ENCODE measurements at places on chromosomes 16 and 17.

- no peak for DNase-seq
These were observed 1082.1 kb upstream of the RBFOX1 start for GRCh38 chr16:6250511-6250910.

DNA sequence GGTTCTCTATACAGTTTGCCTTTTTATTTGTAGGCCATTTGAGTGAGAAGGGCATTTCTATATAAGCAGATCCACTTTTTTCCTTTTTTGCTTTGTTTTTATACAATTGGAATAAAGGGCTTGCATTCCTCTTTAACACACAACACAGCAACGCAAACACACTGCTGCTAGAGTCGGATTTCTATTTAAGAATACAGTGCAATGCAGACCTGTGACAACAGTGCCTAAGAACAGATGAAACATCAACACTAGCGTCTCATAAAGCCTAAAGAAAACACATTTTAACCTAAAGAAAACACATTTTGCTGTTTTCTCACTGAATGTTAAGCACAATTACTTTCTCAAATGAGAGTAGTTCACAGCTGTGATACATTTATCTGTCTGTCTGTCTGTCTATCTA is 1141.1 kb downstream of the CDH11 start:
- DNase-seq: no peak

DNA sequence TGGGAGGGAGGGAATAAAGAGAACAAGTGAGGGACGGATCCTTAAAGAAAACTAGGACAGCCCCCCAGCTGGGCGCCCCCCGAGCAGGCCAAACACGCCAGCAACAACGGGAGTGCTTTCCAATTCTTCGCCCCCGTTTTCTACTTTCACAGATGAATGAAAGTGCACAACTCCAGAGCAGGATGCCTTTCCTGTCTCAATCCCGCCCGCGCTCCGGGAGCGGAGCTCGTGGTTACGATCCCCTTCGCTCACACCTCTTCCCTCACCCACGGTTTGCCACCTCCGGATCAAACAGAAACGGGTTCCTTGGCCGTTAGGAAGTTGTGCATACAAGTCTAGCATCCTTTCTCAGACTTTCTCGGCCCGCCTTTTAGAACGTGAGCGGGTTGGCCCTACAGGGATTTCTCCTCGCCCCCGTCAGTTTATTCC is 680 bp downstream of the SKA2 start:
- no peak for DNase-seq

- no peak for DNase-seq
These were observed 12.3 kb upstream of the CDRT4 start for GRCh38 chr17:15479703-15480102.

GRCh38 chr17:67055041-67055443 is 10.7 kb downstream of the CACNG1 start:
- DNase-seq: no peak

- DNase-seq: no peak
These were observed 43.0 kb upstream of the ZNF750 start for GRCh38 chr17:82882715-82883418.

DNA sequence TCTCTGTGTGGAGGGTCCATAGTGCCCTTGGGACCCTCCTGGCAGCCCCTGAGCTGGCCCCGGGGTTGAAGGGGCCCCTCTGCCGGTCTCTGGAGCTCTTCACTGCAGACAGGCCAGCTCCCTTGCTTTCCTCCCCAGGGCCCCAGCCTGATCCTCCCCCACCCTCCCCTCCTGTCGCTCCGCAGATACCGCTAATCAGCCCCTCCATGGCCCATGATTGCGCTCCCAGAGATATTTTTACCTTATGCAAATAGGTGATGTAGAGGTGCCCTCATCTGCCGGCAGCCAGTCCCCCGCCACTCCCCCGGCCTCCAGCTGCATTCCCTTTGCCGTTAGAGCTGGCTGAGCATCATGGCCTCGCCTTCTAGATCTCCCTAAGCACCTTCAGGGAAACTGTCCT is 9.2 kb downstream of the MMP15 start:
- DNase-seq: peak; percentile 58

GRCh38 chr17:20234276-20234675 is 225.1 kb downstream of the SPECC1 start:
- no peak for DNase-seq

GRCh38 chr16:75794426-75794825 is 68.1 kb upstream of the CPHXL start:
- no peak for DNase-seq

DNA sequence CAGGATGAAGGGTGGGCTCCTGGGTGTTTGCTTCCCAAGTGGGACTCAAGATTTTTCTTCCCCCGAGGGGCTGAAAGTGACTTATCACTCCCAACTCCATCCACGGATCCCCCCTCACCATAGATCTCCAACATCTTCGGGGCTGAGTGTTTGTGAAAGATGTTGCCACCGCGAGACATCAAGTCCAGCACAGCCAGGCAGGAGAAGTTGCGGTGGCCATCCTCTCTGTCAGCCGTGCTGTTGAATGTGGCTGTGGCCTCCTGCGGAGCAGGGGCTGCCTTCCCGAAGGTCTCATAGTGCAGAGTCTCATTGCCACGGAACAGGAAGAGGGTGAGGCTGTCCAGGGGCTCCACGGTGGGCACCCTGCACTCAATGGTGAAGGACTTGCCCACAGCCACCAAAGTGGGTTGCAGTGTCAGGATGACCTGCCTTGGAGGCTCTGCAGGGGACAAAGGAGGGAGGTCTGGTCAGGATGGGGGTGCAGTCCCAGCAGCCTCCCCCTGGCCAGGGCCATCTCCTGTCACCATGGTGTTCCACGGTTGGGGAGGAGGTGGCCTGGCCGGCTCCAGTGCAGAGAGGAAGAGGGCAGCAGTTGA is 5.5 kb downstream of the PRR29 start:
- peak; percentile 70 for DNase-seq

DNA sequence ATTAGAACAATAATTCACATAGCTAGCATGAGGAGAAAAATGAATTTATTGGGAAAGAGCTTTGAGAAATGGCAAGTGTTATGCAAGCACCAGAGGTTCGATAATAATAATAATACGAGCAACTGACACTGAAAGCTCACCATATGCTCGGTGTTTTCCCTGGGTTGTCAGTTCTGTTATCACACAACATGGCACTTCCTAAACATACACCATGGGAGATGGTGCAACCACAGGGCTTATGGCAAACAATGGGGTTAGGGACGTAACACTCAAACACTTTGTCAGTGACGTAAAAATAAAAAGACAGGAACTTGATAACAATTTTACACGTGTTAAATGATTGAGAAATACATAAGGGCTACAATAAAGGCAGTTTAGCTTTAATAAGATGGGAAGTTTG is 23.7 kb downstream of the OR1D5 start:
- no peak for DNase-seq

DNA sequence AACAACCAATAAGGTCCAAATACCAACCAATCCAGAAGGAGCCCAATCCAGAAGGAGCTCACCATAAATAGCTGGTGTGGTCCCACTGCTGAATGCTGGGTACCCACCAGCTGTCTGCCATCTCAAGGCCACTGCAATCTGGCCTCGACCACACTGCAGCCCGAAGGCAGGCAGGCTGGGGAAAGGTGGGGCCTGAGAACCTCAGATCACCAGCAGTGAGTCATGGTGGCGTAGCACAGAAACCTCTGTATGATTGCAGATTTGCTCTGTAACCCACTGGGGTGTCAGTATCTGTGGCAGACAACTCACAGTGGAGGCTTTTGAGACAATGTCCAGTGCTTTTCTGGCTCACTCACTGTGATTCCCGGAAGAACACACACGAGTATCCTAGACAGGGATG is 14.7 kb upstream of the CMTR2 start:
- DNase-seq: no peak

- no peak for DNase-seq
These were observed 34.4 kb upstream of the SLC5A10 start for GRCh38 chr17:18917506-18918032.

- DNase-seq: no peak
These were observed 5.7 kb downstream of the METRNL start for GRCh38 chr17:83085103-83085502.

GRCh38 chr16:2092256-2092620 is 43.5 kb downstream of the PKD1 start:
- DNase-seq: no peak

GRCh38 chr16:88613293-88613692 is 25.1 kb upstream of the IL17C start:
- DNase-seq: peak; percentile 29

GRCh38 chr17:2481760-2482159 is 29.9 kb downstream of the METTL16 start:
- no peak for DNase-seq

- no peak for DNase-seq
These were observed 6.2 kb downstream of the LPCAT2 start for GRCh38 chr16:55515111-55515510.

- peak; percentile 57 for DNase-seq
These were observed 91.8 kb upstream of the CLEC18A start for GRCh38 chr16:69859105-69859989.

- peak; percentile 83 for DNase-seq
These were observed 591 bp upstream of the SLFN5 start for GRCh38 chr17:35242158-35242804.

GRCh38 chr16:48217708-48218107 is 26.4 kb upstream of the LONP2 start:
- DNase-seq: no peak

All from osteoblast (primary cell).